ENCODE measurements at places on chromosomes 7 and 10. TPM values are rescaled to one million over a fixed set of nuclear protein-coding genes. Genes with fewer than 3 reads are reported as not detected.

KCNH2 gene
- total RNA-seq: 0.45 TPM

HNRNPH3 gene
- total RNA-seq: 160 TPM

- no peaks in the 10 kb centered on the region for H3K27me3 ChIP-seq
- no peak for DNase-seq
Observed at GRCh38 chr7:35035511-35035961, 1.7 kb downstream of the DPY19L1 start.

- no peaks in the 10 kb centered on the region for H3K36me3 ChIP-seq
- no peaks in the 10 kb centered on the region for H3K4me1 ChIP-seq
- DNase-seq: no peak
Observed at GRCh38 chr7:115881476-115881875, 149.1 kb downstream of the TFEC start.

DNA sequence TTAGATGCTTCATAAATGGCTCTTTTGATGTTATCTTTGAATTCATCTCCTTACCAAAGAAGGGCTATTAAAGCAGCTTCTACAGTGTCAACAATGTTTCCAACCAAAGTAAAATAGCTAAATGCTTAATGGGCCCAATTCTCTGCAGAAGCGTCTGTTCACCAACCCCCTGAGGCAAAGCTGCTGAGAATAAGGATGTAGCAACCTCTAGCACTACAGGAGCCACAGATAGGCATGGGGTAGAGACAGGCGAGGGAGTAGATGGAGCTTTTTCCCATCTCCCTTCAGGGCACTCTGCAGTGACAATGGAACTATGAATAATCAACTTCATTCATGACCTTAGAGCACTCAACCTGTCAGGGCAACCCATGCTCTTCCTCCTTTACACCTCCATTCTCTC is 134.1 kb downstream of the FZD1 start:
- no peak for DNase-seq
- H3K4me1 ChIP-seq: no peaks in the 10 kb centered on the region
- H3K27me3 ChIP-seq: no peaks in the 10 kb centered on the region
- no peaks in the 10 kb centered on the region for H3K36me3 ChIP-seq

DNA sequence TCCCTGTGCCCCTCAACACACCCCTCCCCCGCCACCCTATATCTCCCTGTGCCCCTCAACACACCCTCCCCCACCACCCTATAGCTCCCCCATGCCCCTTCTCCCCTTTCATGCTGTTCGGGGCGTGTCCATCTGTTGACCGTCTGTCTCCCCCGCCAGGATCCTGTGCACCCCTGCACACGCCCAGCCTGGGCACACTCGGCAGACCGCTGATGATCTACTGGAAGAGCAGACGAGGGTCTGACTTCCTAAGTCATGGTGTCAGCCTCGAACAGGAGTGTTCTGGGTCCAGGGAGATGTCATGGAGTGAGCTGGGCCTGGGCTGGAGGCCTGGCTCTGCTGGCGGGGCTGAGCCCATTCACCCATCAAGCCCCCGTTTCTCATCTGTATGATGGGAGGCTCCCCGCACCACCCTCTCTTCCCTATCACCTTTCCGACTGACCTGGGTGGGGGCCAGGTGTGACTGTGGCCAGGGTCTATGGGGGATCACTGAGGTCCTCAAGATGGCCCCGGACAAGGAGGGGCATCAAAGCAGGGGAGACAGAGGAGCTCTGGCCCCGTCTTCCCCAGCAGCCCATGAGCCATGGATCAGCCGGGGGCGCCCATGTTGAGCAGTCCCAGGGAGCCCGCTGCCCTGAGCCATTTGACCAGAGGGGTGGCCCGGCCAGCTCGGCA is 48.3 kb downstream of the PDGFA start:
- H3K4me3 ChIP-seq: no peak overlapping the region
- no peak for DNase-seq
- no peaks in the 10 kb centered on the region for H3K36me3 ChIP-seq
- no peak overlapping the region for H3K27ac ChIP-seq
- H3K4me1 ChIP-seq: peaks cover 4% of the 10 kb centered on the region

DNA sequence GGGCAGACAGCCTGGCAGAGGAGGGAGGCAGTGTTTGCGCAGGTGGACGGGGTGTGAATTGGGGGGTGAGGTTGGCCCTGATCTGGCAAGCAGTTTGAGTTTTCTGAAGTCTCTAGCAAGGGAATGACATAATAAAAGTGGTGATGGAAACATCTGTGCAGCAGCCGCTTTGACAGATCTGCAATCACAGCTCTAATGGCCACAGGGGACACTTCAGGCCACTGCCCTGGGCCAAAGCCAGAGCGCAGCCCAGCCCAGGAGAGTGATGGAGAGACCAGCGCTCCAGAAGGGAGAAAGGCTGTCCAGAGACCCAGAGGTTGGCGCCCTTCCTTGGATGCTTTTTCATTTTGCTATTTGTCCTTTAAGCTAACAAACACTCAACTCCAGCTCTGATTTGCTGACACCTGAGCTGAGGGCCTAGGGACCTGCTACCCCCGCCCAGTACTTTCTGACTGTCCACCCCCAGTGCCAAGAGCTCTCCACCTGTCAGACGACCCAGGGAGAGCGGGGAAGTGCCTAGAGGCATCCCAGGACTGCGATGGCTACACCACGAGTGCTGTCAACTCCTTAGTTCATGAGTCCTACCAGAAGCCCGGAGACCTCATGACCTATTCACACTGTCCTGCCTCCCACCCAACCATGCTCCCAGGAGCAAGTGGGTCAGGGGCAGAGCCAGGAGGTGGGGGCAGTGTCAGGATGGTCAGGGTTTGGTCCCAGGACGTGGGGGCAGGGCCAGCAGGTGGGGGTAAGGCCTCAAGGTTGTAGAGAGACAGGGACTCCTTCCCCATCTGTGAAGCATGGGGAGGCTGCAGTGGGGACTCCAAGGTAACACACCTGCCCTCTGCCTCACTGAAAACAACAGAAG is 112.6 kb downstream of the PRKAG2 start:
- DNase-seq: no peak
- no peaks in the 10 kb centered on the region for H3K27me3 ChIP-seq
- H3K27ac ChIP-seq: no peak overlapping the region
- no peak overlapping the region for H3K4me3 ChIP-seq
- H3K4me1 ChIP-seq: peaks cover 37% of the 10 kb centered on the region

- H3K4me1 ChIP-seq: no peaks in the 10 kb centered on the region
- DNase-seq: no peak
- no peak overlapping the region for H3K4me3 ChIP-seq
- H3K27ac ChIP-seq: no peak overlapping the region
Observed at GRCh38 chr10:11831520-11831951, 8.4 kb downstream of the PROSER2 start.
